T-helper 1 cell (primary cell): ENCODE measurements at places on chromosomes 1 and 21.

- no peak for DNase-seq
Measured at GRCh38 chr1:38235705-38236104, 189.1 kb upstream of the POU3F1 start.

GRCh38 chr21:43681650-43682049 lies 22.3 kb downstream of the RRP1B start:
- DNase-seq, result no peak

DNA sequence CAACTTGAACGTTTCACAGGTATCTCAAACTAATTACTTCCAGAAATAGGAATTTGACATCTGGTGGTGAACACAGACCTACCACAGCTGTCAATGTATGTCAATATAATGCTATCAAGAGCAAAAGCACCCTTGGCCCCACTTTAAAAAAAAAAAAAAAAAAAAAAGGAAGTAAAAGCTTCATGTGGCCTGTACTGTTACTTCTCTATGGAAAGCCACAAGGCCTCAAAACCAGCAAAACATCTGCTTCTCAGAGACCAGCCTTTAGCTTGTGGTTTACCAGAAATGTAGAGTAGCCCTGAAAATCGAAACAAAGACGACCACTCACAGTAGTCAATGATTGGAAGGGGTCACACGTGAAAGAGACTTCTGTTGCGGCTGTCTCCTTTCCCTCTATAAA lies 109.6 kb downstream of the SLC45A1 start:
- DNase-seq, result no peak

GRCh38 chr1:232856541-232856940 lies 51.3 kb downstream of the MAP10 start:
- DNase-seq, result no peak

- no peak for DNase-seq
Measured at GRCh38 chr1:9306006-9306405, 13.3 kb downstream of the SPSB1 start.
